ENCODE measurements at places on chromosomes 3 and 15.

DNA sequence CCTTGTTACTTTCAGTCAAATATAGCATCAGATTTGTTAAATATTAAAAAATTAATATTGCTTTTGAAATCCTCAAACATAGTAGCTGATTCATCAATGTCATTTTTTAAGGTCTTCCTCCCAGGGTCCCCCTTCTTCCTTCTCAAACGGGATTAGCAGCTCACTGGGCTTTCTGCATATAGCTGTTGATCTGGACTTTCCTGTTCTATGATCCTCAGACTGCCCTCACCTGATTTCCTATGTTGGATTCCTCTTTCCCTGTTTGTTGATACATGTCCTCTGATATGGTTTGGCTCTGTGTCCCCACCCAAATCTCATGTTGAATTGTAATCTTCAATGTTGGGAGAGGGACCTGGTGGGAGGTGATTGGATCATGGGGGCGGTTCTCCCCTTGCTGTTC is 5.8 kb downstream of the GUCA1C start:
- no peak for DNase-seq

DNA sequence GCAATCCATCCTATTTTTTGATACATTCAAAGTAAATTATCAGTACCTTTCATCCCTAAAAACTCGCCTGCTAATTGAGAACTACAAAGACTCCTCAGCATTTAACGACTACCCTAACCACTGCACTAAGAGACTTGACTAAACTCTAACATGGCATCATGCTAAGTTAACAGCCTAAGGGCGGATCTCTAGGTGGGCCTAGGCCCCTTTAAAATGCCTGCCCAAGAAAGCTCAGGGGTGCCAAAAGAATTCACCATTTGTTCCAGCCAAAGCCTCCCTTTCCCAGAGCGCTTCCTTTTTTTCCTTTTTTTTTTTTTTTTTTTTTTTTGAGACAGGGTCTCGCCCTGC is 568 bp upstream of the NEK4 start:
- DNase-seq, result no peak

DNA sequence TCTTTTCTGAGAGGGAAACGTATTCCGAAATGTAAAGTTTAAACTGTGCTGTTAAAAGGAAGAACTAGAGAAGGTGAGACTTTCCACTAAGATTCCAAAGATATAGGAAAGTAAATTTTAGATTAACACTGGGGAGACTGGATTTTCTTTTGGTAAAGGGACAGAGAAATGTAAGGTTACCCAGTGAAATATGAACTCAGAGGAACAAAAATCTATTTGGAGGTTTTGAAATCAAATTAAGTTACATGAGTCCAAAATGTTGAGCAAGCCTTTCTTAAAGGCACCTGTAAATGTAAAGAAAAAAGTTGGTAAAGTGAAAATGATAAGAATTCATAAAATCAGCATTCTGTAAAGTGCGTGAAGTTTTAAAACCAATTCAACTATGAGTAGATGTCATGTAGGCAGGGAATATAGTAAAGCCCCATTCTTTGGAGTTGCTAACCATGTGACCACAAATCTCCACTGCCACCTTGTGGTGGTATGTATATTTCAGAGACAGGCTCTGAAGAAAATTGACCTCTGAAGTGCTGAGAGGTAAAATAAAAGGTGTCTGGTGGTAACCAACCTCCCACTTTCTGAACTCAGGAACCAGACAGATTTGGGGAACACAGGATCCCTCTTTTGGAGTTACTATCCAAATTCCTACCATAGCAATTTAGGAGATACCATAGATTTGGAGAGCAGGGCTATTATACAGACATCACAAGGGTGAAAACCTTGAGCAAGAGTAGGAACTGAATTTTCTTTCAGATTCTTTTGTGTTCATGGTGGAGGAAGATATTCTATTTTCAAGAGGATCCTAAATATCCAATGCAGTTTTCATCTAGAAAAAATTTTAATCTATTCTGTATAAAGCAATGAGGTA is 215.3 kb downstream of the ROBO2 start:
- DNase-seq, result no peak

DNA sequence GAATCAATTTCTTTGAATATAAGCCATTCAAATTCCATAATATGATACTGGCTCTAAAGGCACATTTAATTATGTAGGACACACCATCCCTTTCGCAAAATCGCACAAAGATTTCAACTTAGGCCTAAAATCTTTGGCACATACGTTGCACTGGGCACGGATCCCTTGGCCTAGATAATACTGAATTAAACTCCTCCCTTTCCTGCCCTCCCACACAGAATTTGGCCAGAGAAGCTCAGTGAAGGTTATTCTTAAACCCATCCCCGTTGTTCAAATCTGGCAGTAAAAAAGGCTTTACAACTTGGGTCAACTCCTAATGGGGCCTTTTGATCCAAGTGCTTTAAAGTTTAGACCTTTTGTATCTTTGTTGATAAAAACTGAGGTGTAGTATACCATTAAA is 247.2 kb downstream of the PTPRG start:
- DNase-seq, result no peak

- no peak for DNase-seq
Measured at GRCh38 chr15:63349156-63349555, 32.5 kb downstream of the CA12 start.

DNA sequence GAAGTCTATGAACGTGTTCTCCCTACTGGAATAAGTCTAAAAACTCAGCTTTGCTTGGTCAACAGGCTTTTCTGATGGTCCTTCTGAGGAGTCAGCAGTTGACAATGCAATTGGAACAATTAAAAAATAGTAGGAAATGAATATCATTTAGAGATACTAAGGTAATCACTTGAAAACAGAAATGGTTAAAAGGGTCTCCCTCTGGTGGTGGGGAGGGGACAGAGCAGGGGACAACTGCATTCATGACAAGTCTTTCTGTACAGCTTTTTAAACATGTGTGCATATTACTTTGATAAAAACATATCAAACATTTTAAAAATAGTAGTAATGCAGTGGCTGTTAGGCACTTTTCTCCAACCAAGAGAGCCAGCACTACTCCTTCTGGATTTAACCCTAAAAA is 119.9 kb upstream of the FHIT start:
- DNase-seq, result no peak

GRCh38 chr3:195555110-195555509 is 12.0 kb upstream of the PPP1R2 start:
- no peak for DNase-seq

DNA sequence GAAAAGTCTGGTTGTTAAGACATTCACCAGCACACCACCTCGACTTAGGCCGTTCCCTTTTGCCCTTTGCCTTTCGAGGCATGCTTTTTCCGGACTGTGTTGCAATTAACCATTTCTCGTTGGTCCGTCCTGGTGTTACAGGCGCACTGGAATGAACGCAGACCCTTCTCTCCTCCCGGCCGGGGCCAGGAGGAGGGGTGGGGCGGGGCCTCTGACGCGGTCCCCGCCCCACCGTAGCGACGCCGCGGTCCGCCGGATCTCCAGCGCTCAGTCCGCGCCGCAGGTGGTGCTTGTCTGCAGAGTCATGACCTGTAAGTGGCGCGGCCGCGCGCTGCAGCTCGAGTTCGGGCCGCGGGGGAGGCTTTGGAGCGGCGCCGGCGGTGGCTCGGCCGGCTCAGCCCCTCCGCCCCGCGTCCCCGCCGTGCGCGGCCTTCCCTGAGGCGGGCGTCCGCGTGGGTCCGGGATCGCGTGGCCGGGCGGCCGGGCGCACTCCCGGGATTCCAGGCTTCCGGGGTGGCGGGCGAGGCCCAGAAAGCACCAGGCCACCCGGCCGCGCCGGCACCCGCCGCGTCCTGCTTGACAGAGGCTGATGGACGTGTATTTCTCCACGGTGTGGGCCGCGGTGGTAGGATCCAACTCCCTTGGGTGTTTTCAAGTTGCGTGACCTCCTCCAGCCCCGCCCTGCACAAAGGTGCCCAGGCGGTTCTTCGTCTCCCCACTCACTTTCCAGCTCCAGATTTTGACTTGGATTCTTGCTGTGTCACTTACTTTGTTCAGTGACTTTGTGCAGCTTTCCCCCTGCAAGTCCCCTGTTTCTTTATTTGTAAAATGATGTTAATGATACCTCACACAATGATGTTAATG is at the start of gene NIT2:
TSS of gene NIT2 (plus strand) at position 270 of the 864 bp plus-strand sequence. CDS start at position 305, 35 bp downstream.
- DNase-seq, result peak; percentile 27

- DNase-seq, result no peak
Measured at GRCh38 chr3:9969632-9970019, 17.0 kb downstream of the EMC3 start.

- no peak for DNase-seq
Measured at GRCh38 chr15:52082197-52083036, 30.2 kb downstream of the BCL2L10 start.

DNA sequence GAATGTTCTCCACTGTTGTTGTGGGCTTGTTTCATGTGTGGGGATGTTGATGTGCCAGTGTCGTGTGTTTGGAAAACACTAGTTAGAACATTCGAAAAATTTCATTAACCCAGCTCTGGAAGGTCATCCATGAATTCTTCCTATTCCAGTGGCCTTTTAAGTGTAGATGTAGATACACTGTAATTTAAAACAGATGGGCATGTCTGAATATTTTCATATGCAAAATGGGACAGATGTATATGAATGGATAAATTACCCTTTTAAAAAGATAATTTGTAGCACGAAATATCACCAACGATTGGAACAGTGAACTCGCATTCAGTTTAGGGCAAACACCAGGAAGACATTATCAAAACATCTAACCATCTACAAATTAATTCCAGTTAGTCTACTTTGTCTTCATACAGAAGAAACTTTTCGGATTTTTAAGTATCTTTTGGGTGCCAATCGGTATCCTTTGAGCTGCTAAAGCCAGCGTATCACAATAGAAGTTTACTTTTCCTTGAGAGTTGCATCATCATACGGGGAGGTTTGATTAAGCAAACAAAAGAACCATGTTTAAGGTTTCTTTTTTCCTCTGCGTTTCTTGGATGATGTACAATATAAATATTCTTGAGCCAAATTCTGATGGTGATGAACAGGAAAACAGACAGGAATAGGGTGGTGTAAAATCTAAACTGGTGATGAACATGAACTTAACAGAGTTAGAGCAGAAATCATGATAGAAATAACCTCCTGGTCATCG is 528.1 kb downstream of the FOXP1 start:
- no peak for DNase-seq

GRCh38 chr15:71189718-71190117 is 74.4 kb downstream of the THSD4 start:
- no peak for DNase-seq

GRCh38 chr3:143464850-143465249 is 345.3 kb downstream of the CHST2 start:
- no peak for DNase-seq

- DNase-seq, result no peak
Measured at GRCh38 chr3:62480056-62480455, 106.7 kb upstream of the FEZF2 start.

- no peak for DNase-seq
Measured at GRCh38 chr3:185342459-185343174, 20.3 kb upstream of the MAP3K13 start.

GRCh38 chr15:71716990-71717389 is 93.4 kb upstream of the NR2E3 start:
- DNase-seq, result no peak

GRCh38 chr15:99545605-99546004 is 20.2 kb upstream of the MEF2A start:
- DNase-seq, result no peak

GRCh38 chr3:190192087-190192486 is 71.4 kb upstream of the P3H2 start:
- DNase-seq, result no peak

GRCh38 chr15:92724144-92724543 is 68.6 kb upstream of the FAM174B start:
- no peak for DNase-seq

- DNase-seq, result no peak
Measured at GRCh38 chr3:11335056-11335608, 62.9 kb downstream of the ATG7 start.

DNA sequence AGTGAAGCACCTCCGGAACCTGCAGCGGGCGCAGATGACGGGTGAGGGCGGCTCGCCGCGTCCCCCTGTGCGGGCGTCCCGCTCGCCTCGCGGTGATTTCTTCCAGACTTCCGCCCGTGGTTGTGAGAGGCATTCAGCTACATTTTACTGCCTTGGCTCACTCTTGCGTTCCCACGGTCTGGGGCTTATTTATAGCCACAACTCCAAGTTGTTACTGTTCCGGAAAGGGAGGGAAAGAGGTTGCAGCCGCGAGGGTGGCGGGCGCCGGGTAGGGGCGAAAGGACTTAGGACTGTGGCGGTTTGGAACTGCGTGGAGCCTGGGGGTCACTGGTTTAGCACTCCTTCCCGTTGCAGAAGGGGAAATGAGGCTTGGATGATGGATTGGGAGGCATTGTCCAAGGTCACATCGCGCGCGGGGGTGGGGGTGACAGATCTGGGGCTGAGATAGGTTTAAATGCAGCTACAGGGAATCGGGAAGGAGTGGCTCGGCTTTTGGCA is 1.1 kb downstream of the HES1 start:
- no peak for DNase-seq

GRCh38 chr3:12955651-12956315 is 114.4 kb upstream of the RPL32 start:
- no peak for DNase-seq

- no peak for DNase-seq
Measured at GRCh38 chr3:45841420-45841756, 531 bp downstream of the LZTFL1 start.

DNA sequence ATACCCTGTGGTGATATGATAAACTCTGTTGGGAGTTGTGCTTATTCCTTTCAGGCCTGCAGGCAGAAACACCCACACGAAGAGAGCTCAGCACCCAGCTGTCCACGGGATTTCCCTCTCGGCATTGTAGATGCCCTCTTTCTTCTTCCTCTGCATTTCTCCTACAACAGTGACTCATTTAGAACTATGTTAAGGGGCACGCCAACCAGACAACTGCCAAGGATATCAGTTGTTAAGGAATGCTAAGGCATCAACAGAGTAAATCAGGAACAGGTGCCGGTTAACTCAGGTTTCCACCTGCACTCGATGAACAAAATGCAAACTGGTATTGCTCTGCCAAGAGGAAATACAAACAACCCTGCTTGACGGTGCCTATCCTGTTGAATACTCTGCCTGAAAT is 270.0 kb upstream of the PEX5L start:
- DNase-seq, result no peak

DNA sequence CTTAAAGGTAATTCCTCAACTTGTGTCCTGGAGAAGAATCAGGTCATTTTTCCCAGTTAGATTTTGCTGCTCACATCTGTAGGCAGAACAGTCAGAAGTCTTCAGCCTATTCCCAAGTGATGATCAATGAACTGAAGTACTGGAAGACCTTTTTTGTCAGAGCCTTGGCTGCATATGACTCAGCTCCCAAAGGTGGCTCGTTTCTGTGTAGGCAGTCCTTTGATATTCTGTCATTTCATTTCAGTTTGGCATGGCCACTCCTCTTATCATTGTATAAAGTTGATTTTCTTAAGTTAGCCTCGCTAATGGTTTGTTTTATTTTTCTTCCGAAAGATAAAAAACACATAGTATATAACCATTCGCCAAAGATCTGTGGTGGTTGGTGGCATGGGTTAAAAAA is 90.7 kb downstream of the KLHL25 start:
- no peak for DNase-seq

GRCh38 chr15:71149646-71150557 is 34.6 kb downstream of the THSD4 start:
- no peak for DNase-seq

Measured in GOT3 (cell line).